ENCODE measurements at places on chromosomes 4 and X. TPM values are rescaled to one million over a fixed set of nuclear protein-coding genes. Genes with fewer than 3 reads are reported as not detected.

COL4A6 gene
- total RNA-seq = 1.3 TPM

RASL11B gene
- not detected for total RNA-seq

GPRASP2 gene
- 13.6 TPM for total RNA-seq

BCOR gene
- total RNA-seq = 12.7 TPM

LPAR4 gene
- total RNA-seq = 1.3 TPM

GLOD5 gene
- total RNA-seq = not detected

MAGED2 gene
- 147 TPM for total RNA-seq

TMEM156 gene
- 0.18 TPM for total RNA-seq

RHOXF2 gene
- not detected for total RNA-seq

SLC4A4 gene
- total RNA-seq = 2.4 TPM

LNX1 gene
- 1.6 TPM for total RNA-seq

GAR1 gene
- 6.6 TPM for total RNA-seq

CENPVL1 gene
- total RNA-seq = 0.41 TPM

GRPR gene
- total RNA-seq = not detected

UNC5C gene
- 2.2 TPM for total RNA-seq

ARMCX5 gene
- 22.0 TPM for total RNA-seq

BCLAF3 gene
- total RNA-seq = 11.0 TPM

GAGE2A gene
- not detected for total RNA-seq

C1QTNF7 gene
- total RNA-seq = 0.18 TPM

MAGEA9B gene
- not detected for total RNA-seq

ADH1C gene
- total RNA-seq = 1.4 TPM

RHOH gene
- total RNA-seq = not detected

MAOB gene
- not detected for total RNA-seq

GPR173 gene
- 2.5 TPM for total RNA-seq

USP51 gene
- total RNA-seq = 2.2 TPM
